ENCODE measurements at places on chromosomes 1 and 21.

- DNase-seq, result no peak
Observed at GRCh38 chr21:45475797-45476570, 66.3 kb downstream of the SLC19A1 start.

DNA sequence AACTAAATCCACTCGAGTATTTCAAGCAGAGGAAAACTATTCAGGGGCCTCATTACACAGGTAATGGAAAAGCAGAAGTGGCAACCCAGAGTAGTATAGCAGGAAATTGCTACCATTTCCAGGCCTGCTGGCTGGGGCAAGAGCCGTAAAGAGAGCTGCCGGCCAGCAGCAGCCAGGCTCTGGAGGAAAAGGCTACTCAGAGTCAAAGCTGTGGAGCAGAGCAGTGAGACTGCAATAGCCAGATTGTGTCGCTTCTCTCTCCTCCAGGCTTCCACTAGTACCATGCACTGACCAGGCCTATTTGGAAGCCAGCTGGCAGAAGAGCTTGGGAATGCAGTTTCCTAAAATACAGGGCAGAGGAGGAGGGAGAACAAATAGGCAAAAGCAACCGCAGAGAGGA lies 155.5 kb downstream of the OMA1 start:
- no peak for DNase-seq

- DNase-seq, result no peak
Observed at GRCh38 chr1:21814241-21814918, 2.3 kb downstream of the LDLRAD2 start.

- DNase-seq, result no peak
Observed at GRCh38 chr1:14142397-14143100, 442.6 kb downstream of the PRDM2 start.

- DNase-seq, result no peak
Observed at GRCh38 chr1:119470377-119470776, 36.6 kb upstream of the HSD3B1 start.

DNA sequence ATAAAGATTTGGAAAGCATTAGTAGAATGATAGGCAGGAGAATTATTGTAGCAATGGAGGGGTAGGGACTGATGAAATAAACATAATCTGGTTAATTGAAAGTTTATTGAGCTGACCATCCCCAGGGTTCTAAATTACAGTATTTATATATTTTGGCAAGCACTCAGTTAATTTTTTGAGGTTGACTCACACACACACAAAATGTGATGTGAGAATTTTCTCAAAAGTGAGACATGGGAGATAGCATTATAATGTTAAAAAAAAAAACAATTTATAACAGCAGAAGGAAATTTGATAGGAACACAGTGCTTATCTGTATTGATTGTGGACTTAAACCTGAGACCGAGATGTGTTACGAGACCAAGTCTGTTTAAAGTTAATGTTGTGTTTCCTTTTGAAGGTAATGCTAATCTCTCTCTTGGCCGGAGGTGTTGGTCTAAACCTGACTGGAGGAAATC lies 24.6 kb downstream of the TRIM45 start:
- no peak for DNase-seq

DNA sequence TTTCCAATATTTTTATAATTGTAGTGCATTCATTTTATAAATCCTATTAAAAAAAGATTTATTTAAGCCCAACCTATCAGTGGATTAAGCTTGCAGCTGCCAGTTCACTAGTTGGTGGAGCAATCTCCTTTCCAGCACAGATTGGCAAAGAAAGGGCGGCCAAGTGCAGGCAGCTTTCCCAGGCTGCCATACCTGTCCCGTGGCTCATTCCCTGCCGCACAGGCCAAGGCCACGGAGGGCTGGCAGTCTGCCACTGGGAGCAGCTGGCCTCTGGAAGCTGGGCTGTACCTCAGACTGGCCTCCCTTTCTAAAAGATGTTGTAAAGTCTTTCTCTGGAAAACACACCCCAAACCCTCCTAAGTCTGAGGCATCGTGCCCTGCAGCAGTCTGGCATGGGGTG lies 74.2 kb downstream of the SIM2 start:
- DNase-seq, result no peak

All from activated naive CD4-positive, alpha-beta T cell (primary cell).